ENCODE measurements at places on chromosomes 7 and 10.

DNA sequence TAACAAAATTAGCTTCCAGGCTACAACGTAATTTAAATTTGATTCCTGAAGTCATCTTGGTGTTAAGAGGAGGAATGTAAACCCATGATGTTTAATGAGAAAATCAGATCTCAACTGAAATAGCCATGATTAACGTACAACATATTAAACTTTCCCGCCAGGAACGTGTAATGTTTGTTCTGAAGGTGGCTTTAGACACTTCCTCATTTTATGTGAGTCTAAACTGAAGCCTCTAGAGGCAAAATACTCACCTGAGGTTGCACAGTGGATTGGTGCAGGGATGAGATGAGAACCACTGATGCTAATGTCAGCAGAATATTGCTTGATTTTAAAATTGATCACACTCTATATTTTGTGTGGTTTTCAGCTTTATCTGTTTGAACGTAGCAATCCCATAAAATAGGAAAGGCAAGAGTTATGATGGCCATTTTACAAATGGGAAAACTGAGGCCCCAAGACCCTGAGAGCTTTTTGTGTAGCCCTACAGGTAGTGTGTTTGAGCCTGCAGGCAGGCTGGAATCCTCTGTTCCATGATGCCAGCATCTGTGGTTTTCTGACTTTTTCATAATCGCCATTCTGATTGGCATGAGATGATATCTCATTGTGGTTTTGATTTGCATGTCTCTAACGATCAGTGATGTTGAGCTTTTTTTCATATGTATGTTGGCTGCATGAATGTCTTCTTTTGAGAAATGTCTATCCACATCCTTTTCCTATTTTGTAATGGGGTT lies 243.7 kb upstream of the BMPER start:
- DNase-seq: no peak

- DNase-seq: no peak
Measured at GRCh38 chr7:15433151-15433550, 128.7 kb downstream of the AGMO start.

GRCh38 chr7:150867605-150868004 lies 15.3 kb downstream of the AOC1 start:
- DNase-seq: no peak

GRCh38 chr10:59648711-59649201 lies 60.9 kb downstream of the SLC16A9 start:
- DNase-seq: no peak

DNA sequence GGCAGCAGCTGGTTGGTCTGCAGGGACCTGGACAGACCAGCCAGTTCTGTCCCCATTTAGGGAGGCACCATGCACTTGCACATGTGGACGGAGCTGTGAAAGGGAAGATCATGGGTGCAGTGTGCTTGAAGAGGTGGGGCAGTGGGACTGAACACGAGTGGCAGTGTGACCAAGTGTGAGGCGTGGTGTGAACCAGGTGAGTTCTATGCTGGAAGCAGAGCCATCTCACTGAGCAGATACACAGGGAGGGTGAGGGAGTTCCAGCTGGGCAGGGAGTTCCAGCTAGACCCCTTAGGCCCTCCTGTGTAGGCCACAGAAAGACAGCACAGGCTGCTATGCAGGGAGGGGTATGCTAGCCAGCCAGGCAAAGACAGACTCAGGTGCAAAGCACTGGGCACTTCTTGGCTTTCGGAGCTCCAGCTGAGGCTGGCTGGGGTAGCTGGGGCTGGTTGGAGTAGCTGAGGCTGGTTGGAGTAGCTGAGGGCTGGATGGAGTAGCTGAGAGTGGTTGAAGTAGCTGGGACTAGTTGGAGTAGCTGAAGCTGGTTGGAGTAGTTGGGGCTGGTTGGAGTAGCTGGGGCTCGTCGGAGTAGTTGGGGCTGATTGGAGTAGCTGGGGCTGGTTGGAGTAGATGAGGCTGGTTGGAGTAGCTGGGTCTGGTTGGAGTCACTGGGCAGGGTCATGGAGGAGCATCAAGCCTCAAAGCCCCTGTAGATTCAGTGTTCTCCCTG lies 90.9 kb downstream of the HIP1 start:
- no peak for DNase-seq

DNA sequence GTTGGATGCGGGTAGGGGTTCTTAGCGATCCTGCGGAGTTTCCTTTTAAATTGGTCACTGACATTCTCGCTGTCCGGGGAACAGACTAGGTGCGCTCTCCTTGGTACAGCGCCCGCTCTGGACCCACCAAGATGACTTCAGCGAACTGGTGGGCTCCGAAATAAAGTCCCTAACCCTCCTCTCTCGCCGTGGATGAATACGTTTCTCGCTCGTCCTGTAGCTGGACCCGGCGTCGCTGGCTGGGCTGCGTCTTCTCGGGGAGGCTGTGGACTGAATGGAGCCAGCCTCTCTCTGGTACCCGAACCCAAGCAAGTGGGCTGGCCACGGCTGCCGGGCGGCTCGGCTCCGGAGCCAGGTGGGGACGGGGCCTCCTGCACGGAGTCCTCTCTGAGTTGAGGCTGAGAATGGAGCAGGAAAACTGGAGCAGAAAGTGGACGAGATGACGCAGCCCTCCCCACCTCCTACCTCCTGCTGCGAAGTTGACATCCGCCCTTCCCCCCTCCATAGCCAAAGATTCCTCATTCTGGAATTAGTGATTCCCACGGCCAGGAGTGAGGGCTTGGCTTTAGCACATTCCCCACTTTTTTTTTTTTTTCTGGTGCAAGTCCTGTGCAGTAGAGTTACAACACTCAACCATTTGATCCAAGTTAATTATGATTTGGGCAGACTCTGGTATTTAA lies 1.5 kb downstream of the UNC5B start:
- DNase-seq: no peak

GRCh38 chr7:24718977-24719491 lies 38.2 kb downstream of the GSDME start:
- DNase-seq: no peak

DNA sequence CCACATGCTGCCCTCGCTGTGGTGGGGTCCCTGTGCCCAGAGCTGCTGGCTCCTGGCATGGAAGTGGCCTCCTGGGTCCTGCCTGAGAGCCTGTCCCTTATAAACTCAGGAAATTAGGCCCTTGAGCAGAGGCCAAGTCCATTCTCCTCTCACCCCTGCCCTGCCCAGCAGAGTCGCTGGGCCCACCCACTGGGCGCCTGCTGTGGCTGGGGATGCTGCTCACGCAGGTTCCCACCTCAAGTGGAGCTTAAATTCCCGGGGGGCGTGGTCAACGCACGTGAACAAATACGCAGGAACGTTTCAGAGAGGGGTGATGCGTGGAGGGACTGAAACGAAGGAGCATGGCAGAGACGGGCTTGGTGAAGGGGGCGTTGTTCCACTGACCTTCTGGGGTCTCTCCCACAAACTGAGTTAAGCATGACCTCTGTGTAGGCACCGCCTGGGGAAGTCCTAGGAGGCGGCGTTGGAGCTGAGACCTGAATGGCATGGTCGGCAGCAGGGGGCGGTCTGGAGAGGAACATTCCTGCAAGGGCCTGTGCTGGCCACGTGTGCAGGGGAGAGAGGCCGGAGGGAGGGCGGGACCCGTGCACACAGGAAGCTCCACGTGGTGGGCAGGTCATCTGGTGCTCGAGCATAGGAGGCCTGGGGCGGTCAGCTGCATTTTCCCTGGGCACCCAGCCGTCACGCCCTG lies 27.9 kb downstream of the FAM20C start:
- DNase-seq: no peak

DNA sequence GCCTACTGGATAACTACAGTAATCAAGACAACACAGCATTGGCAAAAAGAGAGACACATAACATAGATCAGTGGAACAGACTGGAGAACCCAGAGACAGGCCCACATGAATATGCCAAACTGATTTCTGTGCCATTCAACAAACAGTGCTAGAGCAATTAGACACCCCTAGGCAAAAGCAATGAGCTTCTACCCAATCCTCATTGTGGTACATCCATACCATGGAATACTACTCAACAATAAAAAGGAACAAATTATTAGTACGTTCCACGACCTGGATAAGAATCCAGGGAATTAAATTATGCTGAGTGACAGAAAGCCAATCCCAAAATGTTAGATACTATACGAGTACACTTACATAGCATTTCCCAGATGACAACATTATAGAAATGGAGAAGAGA lies 2.8 kb upstream of the SVIL start:
- DNase-seq: no peak

- no peak for DNase-seq
Measured at GRCh38 chr10:43998021-43998809, 349.5 kb upstream of the ZNF32 start.

- DNase-seq: no peak
Measured at GRCh38 chr7:1598286-1598685, 28.5 kb upstream of the PSMG3 start.

DNA sequence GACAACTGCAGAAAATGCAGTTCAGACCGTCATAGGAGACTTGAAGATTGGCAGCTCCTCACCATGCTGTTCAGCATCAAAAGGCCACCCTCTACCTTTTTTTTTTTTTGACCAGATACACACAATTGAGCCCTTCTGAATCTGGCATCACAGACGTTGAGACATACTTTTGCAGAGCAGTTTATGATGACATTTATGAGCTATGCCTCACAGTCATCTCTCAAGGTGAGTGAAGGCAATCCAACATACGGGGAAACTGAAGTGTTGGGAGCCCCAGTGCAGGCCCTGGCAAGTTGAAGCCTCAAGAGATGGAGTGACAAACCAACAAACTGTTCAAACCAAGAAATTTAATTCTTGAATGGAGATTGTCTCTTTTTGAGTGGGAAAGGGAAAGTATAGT lies 83.6 kb upstream of the DLX6 start:
- no peak for DNase-seq

DNA sequence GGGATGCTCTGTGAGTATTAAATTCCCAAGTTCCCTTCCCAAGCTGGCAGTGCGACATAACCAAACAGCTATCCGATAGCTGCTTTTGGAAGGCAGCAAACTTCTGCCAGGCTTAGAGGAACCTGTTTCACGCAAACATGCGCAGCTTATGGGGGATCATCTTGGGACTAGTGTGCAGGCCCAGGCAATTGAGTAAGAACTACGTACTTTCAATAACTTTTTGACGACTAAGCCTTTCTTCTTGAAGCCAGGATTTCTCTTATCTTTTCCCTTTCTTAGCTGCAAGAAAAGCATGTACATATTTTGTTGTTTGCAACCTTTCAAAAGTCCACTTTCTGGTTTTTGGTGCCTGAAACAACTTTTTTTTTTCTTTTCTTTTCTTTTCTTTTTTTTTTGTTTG lies 28.7 kb upstream of the SEPHS1 start:
- no peak for DNase-seq

DNA sequence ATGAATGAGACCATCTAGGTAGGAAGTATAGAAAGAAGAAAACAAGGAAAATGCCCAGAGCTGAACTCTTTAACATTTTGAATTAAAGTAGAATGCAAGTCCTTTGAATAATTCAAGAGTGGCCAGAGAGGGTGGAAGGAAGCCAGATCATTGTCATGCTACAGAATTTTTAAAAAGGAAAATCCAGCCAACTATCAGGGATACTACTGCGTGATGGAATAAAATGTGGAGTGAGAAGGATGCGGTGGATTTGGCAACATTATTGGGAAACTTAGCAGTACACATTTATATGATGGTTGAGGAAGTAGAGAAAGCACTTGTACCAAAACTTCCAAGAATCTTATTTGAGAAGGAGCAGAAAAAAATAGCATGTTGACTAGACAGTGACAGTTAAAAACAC lies 261.6 kb downstream of the GPR158 start:
- no peak for DNase-seq

DNA sequence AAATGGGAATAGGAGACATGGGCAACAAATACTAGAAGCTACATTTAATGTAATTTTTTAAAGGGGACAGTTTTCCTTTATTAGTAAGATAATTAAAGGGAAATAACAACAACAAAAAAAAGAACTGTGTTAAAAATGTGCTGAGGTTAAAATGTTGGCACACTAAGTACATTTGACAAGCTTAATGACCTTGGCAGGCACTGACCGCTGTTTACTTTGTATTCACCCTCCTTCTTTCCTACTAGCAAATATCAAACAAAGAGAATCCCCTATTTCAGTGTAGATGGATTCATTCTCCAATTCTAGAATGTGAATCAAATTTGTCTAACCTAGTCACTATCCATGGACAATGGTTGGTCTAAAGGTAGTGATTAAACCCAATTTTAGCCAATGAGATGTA lies 77.5 kb upstream of the TOMM7 start:
- no peak for DNase-seq

GRCh38 chr7:131929632-131930031 lies 373.2 kb upstream of the PODXL start:
- DNase-seq: no peak

- no peak for DNase-seq
Measured at GRCh38 chr7:158024881-158025280, 562.7 kb downstream of the PTPRN2 start.

DNA sequence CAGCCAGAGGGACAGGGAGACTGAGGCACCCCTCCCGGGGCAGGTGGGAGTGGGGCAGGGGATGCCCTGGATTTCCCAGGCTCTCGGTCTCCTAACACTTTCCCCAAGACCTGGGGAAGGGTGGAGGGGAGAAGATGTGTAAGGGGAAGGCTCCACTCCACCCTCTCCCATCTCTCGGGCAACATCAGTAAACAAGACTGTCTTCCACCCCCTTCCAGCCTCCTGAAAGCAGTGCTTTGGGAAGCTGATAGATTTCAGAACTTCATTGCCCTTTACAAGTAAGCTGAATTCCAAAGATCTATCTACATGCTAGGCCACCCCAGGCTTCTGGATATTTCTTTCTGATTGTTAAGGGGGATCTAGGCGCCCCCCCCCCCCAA lies 3.7 kb downstream of the FLNC start:
- DNase-seq: no peak

GRCh38 chr7:3998060-3998459 lies 684.0 kb upstream of the FOXK1 start:
- DNase-seq: no peak

DNA sequence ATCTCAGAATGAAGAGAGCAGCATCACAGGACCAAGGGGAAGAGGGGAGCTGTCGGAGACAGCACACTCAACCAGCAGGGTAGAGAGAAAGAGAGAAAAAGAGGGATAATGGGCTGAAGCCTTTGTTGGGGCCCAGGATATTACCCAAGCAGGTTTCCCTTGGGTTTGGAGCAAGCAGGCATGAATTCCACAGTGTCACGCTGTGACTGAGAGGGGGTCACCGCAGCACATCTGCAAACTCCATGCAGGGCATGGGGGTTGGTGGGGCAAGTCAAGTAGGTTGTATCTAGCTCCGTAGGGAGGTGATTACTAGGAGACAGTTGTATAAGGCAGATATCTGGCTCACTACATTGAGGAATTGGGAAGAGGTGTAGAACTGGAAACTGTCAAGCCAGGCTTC lies 42.2 kb upstream of the SEMA3E start:
- no peak for DNase-seq

DNA sequence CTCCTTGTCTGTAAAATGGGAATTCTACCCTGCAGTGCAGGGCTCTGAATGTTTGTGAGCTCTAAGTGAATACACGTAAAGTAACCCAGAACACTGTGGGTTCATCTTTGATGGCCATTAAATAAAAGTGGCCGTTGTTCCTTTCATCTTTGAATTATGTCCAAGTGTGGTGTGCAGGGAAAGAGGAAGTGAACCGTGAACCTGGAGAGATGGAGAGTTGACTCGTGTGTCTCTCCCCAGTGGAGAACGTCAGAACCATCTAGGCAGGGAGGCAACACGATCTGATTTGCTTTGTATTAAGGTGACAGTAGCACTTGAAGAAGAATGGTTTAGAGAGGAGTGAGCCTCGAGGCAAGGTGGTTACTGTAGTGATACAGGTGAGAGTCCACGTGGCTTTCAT lies 93.5 kb upstream of the GJD4 start:
- DNase-seq: no peak

Measured in cortex of kidney (tissue), 1 donor.